LHCN-M2 (cell line): ENCODE measurements at places on chromosomes 16 and 17. TPM values are rescaled to one million over a fixed set of nuclear protein-coding genes. Genes with fewer than 3 reads are reported as not detected.

Gene METTL9
- total RNA-seq: 190 and 216 TPM in 2 replicates

Gene MYO1D
- total RNA-seq: 26.2 and 35.1 TPM in 2 replicates

DNA sequence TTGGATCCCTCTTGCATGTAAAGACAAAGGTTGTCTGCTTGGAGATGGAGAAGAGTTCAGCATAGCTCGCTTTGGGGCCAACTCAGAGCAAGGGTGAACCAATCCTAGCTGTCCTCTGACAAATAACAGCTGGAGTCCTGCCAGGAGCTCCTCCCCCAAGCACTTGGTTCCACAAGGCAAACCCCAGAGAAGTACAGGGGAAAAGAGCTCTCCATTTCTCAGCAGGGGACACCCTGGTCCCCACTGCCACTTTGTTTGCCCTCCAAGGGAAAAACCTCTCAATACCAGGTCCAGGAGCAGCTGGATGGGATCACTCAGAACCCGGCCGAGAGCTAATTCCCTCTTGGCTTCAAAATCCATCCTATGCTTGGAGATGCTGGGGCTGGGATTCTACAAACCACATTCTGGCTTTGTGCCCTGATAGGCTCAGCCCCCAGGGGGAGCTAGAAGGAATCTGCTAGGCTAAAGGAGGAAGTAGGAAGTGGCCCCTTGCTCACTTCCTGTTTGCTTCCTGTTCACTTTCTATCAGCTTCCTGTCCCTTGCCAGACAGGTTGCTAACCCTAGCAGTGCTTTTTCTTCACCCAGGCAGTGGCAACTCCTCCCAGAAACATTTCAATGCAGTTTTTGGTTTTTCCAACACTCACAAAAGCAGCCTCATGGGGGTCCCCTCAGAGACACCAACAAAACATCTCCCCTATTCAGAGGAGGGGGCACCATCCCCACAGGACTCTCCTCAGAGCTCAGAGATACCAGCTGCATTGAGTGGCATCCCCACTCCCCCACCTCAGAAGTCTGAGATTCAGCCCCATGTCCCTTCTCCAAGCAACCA is 30.7 kb downstream of the CDRT4 start:
- DNase-seq: peak; percentile 63

DNA sequence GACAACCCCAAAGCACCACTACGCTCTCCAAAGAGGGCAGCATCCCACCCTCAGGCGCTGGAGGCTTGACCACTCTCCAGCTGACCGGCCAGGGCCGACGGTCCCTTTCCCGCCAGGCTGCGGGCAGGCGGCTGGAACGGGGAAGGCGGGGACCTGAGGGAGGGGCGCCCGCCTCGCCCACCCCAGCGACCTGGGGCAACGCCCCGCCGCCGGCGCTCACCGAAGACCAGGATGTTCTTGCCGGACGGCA is 431 bp downstream of the DYNC1LI2 start:
- DNase-seq: peak; percentile 13

Gene PPL
- 0.13 and 0.86 TPM in 2 replicates for total RNA-seq

- DNase-seq: no peak
These were observed 36.0 kb downstream of the XPO6 start for GRCh38 chr16:28175715-28176114.

Gene IRX6
- total RNA-seq: 0.06 TPM in 1 of 2 replicates, not detected in the other

- no peak for DNase-seq
These were observed 101.2 kb downstream of the SALL1 start for GRCh38 chr16:51049678-51050376.

- DNase-seq: no peak
These were observed 227.8 kb downstream of the TANC2 start for GRCh38 chr17:63193827-63194226.

GRCh38 chr17:41215681-41216080 is 10.8 kb upstream of the KRTAP9-2 start:
- DNase-seq: no peak

Gene HIRIP3
- total RNA-seq: 12.2 and 22.4 TPM in 2 replicates

DNA sequence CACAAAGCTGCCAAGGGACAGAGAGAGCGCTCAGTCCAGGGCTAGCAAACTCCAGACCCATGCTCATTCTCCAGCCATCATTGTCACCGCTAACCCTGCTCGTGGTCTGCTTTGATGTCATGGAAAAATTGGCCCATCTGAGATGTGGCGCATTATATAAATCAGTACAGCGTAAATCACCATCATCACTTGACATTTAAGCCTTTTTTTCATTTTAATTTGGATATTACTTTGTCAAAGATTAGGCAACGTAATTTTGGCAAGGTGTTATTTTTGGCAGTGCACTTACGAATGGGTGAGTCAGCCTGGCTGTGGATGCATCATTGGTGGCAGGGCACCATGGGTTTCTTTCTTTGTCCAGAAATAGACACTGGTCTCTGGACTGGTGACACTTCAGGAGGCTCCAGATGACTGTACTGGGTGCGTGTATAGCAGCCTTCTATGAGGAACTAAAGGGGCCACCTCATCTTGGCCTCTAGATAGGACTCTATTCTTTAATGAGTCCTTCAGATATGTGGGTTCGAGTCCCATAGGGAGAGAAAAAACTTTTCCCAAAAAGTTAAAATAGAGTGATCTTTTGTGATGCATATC is 166.3 kb downstream of the MSI2 start:
- peak; percentile 85 for DNase-seq

GRCh38 chr17:43434902-43435319 is 36.1 kb downstream of the ARL4D start:
- DNase-seq: no peak

GRCh38 chr16:81394966-81395655 is 49.5 kb upstream of the CMIP start:
- no peak for DNase-seq

Gene PRAC2
- total RNA-seq: not detected in 2 replicates

Gene CA4
- total RNA-seq: not detected in 2 replicates

GRCh38 chr17:50266384-50267073 is 7.7 kb upstream of the TMEM92 start:
- DNase-seq: peak; percentile 65

- DNase-seq: no peak
These were observed 43.7 kb upstream of the CDRT4 start for GRCh38 chr17:15511142-15511541.

Gene ASPA
- total RNA-seq: 0.23 and 0.45 TPM in 2 replicates

DNA sequence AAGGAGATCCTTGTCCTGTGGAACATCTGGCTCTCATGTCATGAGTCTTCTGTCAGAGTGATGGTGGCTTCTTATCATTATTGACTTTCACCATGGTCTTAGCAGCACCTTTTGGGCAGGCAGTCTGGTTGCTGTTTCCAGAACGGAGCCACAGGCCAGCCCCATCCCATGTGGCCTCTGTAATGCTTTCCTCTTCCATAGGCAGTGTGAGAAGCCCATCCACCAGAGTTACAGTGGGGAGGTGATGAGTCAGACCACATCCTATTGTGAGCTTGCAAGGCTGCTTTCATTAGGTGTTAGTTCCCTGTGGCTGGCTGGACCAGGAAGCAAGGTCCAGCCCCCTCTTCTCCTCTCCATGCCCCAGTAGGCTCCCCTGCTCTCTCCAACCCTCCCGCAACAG is 30.8 kb upstream of the SPACA3 start:
- peak; percentile 28 for DNase-seq

GRCh38 chr16:1181404-1182315 is 28.8 kb downstream of the CACNA1H start:
- no peak for DNase-seq

GRCh38 chr16:72247821-72248253 is 75.9 kb upstream of the PMFBP1 start:
- DNase-seq: peak; percentile 70

Gene SHCBP1
- 59.4 and 67.0 TPM in 2 replicates for total RNA-seq

Gene DNAH9
- 0.06 TPM in 1 of 2 replicates, not detected in the other for total RNA-seq

Gene GPR179
- total RNA-seq: under 0.01 TPM in 1 of 2 replicates, not detected in the other

Gene ASGR2
- total RNA-seq: not detected in 2 replicates

DNA sequence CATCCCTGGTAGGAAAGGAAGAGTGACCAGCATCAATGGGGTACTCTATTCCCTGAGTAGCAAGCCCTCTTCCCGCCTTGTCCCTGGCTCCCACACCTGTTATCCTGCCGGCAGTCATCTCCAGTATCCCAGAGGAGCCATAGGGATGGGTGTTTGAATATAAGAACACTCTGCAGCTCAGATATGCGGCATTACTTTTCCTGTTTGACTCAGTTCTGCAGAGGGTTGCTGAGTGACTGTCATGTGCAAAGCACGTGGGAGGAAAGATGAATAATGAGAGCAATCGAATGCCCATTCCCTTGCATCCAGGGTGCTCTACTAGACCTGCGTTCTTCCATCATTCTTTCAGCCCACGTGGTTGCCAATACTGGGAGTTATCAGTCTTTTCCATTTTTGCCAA is 115.1 kb downstream of the PRKCB start:
- DNase-seq: no peak

Gene PTX4
- total RNA-seq: not detected in 2 replicates

DNA sequence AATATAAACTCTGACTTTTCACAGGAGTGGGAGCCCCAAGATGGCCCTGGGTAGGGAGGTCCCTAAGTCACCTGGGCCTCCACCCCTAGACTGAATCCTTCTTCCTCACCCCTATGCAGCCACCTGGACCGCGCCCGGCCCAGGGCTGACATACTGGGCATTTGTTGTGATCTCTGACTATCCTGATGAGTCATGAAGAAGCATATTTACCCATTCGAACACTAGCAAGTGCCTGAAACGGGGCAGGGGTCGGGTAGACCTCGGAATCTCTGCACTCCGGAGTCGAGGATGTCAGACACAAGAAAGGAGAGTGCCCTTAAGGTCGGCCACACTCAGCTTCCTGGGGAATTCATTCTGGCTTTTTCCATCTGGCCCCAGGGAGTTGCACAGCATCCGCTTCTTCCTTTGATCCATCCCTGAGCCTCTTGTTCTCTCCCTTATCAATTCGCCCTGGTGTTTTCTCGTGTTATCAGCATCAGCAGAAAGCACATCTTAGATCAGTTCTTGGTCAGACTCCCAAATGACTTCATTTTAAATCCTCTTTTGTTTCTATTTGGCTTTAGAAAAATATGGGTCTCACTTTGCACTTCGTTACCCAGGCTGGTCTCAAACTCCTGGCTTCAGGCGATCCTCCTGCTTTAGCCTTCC is 10.4 kb downstream of the METTL22 start:
- DNase-seq: no peak

Gene GGT6
- not detected in 2 replicates for total RNA-seq

GRCh38 chr17:80381416-80381923 is 33.5 kb upstream of the ENDOV start:
- no peak for DNase-seq

DNA sequence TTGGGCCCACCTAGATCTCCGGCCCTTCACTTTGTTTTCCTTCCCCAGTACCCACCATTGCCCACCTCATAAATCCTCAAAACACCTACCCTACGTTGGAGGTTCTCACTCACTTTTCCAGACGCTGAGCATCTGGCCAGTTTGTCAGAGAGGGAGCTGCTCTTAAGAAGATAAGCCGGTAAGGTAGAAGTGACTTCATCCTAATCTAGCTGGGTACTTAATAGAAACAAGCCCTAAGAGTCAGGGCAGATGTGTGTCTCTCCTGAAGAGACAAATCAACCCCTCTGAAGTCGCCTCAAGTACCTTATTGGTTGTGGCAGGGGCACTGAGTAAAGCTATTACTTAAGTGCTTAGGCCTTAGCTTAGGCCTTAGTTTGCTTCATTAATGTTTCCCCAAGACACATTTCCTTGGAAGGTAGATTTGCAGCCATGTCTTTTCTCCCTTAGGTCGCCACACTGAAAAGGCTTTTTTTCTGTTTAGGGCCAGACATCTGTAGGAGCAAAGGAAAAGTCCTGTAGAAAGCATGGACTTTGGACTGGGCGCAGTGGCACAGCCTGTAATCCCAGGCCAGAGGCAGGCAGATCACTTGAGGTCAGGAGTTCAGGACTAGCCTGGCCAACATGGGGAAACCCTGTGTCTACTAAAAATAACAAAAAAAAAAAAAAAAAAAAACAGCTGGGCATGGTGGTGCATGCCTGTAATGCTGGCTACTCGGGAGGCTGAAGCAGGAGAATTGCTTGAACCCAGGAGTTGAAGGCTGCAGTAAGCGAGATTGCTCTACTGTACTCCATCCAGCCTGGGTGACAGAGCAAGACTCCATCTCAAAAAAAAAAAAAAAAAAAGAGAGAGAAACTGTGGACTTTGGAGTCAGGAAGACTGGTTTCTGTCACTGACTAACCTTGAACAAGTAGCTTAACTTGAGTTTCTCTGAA is 1.0 kb downstream of the TACO1 start:
- DNase-seq: no peak

GRCh38 chr16:54816471-54816870 is 114.2 kb upstream of the IRX5 start:
- no peak for DNase-seq

GRCh38 chr17:56351675-56352074 is 198.4 kb downstream of the ANKFN1 start:
- no peak for DNase-seq

Gene GDPD3
- 0.83 and 1.0 TPM in 2 replicates for total RNA-seq

DNA sequence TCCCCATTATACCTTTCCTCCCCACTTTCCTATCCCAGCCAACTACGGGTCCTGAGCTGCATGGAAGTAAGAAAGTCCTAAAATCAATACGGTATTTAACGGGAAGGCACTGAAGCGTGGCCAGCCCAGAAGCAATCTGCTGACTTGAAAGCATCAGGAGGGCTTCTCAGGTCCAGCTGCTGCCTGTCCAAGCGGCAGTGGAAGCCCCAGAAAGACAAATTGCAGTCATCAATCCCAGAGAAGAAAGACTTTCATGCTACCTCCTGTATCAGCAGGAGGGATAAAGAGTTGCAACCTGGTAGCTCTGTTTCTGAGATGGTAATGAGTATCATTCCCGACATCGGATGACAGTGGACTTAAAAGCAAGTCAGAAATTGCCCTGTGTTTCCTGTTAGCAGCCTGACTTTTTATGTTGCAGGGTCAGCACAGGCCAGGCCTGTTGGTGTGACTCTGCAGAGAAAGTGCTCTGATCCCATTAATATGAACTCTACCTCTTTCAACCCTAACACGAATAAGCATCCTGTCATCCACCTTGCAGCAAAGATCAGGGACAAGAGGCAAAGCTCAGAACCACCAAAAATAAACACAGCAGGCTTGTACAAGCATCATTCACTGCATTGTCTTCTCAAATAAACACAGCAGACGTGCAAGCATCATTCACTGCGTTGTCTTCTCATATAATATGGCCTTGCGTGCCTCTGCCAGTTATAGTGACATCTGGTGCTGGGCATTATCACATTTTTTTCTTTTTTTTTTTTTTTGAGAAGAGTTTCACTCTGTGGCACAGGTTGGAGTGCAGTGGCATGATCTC is 358.6 kb upstream of the CDH11 start:
- DNase-seq: no peak

DNA sequence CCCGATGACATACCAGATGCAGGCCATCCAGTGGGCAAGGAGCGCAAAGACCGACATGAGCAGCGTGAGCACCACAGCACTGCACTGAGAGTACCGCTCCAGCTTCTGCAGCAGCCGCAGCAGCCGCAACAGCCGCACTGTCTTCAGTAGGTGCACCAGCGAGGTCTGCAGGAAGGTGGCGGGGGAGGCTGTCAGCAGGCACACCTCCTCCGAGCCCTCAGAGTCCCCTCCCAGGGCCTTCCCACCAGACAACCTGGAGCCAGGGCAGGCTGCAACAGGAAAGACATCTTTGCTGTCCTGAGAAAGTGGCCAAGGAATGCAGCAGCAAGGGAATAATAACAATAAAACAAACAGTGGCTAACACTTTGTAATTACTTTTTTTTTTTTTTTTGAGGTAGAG is 9.1 kb downstream of the KCNH4 start:
- DNase-seq: no peak

Gene SSTR5
- total RNA-seq: 0.64 and 0.98 TPM in 2 replicates
